Skeletal muscle cell (primary cell): ENCODE measurements at places on chromosomes 13 and 19.
A peak's percentile ranks its signal among the peaks of the same experiment; 100 is the strongest.

- DNase-seq: no peak
Measured at GRCh38 chr13:112117955-112118302, 51.0 kb downstream of the SOX1 start.

DNA sequence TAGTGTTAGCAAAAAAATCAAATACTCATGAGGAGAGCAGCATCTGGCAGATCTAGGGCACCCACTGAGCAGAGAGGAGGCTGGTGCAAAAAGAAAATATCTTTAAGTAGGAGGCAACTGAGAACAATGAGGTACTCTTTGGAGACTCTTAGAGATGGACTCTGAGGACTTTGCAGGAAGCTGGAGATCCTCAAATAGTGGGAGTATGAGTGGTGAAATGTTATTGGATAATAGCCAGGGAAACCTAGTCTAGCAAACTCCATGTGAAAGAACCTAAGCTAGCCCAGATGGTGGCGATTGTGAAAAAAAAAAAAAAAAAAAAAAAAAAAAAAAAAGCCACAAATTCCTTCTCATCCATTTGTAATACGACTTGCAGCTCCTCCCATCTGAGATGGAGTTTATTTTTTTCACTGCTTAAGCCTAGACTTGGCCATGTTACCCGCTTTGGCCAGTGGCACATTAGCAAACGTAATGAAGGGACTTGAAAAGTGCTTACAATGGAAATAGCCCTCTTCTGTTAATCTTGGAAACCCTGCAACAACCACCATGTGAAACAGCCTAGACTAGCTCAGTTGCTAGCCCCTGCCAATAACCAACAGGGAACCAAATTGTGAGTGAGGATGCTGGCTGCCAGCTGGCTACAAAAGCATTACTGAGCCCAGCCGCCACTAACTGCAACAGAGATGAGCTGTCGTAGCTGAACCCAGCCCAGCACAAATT, 476.2 kb downstream of the KLF12 start:
- no peak for DNase-seq

DNA sequence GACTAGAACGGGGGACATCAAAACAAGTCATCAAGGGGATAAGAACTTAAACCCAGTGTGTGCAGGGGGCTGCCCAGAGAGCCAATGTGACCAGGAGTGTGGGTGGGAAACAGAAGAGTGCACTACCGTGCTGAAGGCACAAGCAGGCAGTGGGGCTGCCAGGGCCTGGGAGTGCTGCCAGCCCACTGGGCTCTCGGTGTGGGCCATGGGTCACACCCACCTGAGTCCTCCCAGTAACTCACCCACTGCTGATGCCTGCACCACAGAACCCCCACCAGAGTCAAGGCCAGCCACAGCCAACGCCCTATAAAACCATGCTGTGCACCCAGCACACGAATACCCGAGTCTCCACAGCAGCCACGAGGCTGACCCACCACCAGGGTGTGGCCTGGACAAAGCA, 8.5 kb downstream of the MED26 start:
- DNase-seq: no peak

DNA sequence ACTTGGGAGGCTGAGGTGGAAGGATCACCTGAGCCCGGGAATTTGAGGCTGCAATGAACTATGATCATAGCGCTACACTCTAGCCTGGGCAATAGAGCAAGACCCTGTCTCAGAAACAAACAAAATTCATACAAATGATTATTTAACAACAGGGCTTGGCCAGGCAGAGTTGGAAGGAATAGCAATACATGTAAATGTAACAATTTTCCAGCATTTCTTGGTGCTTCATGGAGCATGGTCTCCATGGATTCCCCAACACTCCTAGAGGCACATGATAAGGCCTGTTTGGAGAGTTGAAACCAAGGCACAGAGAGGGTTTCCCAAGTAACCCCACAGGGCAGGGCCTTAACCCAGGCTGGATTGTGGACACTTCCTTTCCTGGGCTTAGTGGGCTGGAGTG, 10.2 kb downstream of the INSL3 start:
- no peak for DNase-seq

DNA sequence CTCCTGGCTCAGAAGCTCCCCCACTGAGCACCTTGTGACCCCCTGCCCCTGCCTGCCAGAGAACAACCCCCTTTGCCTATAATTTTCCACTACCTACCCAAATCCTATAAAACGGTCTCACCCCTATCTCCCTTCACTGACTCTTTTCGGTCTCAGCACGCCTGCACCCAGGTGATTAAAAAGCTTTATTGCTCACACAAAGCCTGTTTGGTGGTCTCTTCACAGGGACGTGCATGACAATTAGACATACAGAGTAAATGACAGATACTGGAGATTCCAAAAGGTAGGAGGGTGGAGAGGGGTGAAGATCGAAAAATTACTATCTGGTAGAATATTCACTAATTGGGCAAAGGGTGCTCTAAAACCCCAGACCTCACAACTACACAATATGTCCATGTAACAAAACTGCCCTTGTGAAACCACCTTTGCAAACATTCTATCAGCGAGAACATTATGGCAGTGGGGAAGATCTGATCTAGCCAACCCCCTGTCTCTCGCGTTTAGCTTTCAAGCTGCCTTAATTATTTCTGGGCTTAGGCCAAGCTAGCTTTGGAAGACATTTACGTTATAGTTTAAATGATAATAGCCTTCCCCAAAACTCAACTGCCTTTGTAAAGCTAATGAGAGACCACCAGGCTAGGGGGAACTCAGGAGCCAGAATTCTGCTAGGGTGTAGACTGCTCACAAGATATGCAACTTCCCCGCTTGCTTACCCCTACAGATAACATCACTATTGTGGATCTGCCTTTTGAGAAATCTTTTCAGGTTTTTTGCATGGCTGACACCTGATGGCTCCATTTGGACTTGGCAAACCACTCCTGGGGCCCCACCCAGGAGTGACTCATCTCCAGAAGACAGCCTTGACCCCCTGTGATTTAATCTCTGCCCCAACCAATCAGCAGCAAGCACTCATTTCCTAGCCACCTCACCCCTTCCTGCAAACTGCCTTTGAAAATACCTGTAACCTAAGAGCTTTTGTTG, 1534.0 kb upstream of the SPRY2 start:
- no peak for DNase-seq

DNA sequence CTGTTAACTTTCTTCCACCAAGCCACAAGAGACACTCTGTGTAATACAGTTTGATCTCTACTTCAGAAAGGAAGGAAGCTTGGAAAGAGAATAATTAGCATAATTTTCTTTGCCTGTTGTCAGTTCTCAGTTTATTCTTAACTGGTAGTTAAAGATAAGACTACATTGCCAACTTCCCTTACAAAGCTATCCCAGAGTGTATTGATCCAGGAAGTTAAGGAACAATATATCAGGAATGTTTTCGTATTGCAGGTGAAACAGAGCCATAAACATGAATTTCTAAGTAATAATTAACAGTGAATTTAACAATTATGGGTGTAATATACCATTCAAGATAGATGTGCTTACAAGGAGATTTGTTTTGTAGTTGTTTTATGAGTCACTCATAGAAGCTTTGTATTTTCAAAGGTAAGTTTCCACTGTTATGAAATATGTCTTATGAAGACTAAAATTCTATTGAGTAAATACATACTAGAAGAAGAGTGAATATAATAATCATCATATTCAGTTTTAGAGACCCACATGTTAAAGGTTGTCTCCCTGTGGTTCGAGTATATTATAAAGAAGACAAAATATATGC, 88.4 kb upstream of the KLF5 start:
- no peak for DNase-seq

- no peak for DNase-seq
Measured at GRCh38 chr13:73985783-73986182, 148.4 kb downstream of the KLF12 start.

GRCh38 chr13:28470296-28470695, 24.6 kb downstream of the FLT1 start:
- no peak for DNase-seq

DNA sequence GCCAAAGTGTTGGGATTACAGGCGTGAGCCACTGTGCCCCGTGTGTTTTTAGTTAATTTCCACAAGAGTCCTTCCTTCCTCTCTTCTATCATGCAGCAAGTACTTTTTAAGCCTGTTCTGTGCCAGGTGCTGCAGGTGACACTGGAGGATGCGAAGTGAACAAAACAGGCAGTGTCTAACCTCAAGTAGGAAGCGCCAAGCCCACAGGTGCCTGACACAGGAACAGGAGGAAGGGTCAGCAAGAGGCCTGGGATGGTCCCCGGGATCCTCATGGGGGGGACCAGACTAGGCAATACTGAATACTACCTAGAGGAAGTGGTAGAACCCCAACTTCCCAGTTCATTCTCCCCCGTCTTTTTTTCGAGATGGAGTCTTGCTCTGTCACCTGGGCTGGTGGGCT, 1.8 kb upstream of the CALR start:
- no peak for DNase-seq

DNA sequence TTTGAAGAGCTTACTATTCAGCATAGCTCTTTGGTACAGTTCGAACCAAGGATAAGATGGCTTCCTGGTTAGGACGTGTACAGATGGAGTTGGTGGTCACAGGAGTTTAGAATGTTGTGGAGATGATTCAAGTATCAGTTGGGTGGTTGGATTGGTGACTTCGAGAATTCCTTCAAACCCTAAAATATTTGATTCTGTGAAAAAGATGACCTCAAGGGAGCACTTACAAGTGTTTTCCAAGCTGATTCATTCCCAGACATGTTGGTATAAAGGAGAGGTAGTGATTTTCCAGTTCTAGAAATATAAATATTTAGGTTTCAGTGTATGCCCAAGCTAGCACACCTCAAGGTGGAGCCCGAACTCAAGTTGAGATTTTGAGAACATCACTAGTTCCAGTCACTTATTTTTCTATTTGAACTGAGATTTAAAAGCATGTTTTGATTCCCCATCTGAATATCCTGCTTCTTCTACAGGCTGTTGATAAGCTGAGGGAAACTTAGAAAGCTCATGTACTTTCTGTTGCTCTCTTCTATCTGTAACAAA, 306.1 kb downstream of the DCT start:
- DNase-seq: peak; percentile 78

GRCh38 chr19:16562608-16563025, 9.6 kb downstream of the SLC35E1 start:
- no peak for DNase-seq

- DNase-seq: no peak
Measured at GRCh38 chr13:57627663-57628062, 3.9 kb upstream of the PCDH17 start.

- no peak for DNase-seq
Measured at GRCh38 chr13:99883805-99884204, 87.8 kb downstream of the ZIC5 start.

DNA sequence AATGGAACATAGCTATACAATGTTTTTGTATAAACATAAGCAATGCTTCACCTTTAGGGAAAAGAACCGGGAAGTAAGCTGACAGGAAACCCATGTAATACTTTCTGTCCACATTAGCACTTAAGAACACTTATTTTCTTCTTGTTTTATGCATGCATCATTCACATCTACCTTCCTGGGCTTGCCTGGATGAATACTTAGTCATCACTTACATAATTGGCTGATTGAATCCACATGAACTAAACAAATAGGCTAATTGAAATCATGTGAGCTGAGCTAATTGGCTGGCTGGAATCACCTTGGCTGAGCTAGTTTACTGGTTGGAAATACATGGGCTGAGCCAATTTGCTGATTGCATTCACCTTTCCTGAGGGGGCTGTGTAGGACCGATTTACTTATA, 78.8 kb downstream of the ZNF726 start:
- DNase-seq: no peak

GRCh38 chr13:113365971-113366588, 2.1 kb upstream of the GRTP1 start:
- no peak for DNase-seq

GRCh38 chr13:44932171-44932849, 57.0 kb downstream of the NUFIP1 start:
- DNase-seq: no peak

DNA sequence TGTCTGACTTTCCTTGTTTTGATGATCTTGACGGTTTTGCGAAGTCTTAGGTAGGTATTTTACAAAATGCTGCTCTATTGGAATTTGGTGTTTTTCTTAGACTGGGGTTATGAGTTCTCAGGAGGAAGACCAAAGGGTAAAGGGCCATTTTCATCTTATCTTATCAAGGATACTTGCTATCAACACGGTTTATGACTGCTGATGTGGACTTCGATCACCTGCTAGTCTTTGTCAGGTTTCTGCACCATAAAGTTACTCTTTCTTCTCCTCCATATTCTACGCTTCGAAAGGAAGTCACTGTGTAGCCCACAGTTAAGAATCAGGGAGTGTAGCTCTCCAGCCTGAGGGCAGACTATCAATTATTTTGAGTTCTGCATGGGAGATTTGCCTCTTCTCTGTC, 7.4 kb upstream of the CEBPG start:
- no peak for DNase-seq

DNA sequence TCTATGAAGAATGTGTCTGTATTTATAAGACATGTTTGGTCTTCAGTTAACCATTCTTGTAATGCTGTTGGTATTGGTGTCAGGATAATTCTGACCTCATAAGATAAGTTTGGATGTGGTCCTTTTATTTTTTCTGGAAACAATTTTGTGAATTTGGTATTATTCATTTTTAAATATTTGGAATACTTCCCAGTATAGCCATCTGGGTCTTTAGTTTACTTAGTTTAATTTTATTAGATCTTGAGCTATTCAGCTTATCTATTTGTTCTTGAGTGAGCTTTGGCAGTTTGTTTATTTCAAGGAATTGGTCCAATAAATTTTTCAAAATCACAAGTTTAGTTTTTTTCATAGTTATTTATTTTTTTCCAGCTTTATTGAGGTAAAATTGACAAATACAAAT, 335.4 kb upstream of the PCDH20 start:
- no peak for DNase-seq

GRCh38 chr13:26706381-26706780, 54.2 kb downstream of the GPR12 start:
- DNase-seq: no peak

GRCh38 chr13:37139356-37139755, 33.9 kb upstream of the CSNK1A1L start:
- no peak for DNase-seq
